HEK293T (cell line): ENCODE measurements at places on chromosomes 5 and 9.

- no peak for DNase-seq
These were observed 42.3 kb upstream of the DMAC1 start for GRCh38 chr9:7841831-7842230.

- no peak for DNase-seq
These were observed 255.6 kb downstream of the NR3C1 start for GRCh38 chr5:143147902-143148301.

GRCh38 chr9:130589754-130590153 is 10.4 kb downstream of the FUBP3 start:
- DNase-seq = no peak

DNA sequence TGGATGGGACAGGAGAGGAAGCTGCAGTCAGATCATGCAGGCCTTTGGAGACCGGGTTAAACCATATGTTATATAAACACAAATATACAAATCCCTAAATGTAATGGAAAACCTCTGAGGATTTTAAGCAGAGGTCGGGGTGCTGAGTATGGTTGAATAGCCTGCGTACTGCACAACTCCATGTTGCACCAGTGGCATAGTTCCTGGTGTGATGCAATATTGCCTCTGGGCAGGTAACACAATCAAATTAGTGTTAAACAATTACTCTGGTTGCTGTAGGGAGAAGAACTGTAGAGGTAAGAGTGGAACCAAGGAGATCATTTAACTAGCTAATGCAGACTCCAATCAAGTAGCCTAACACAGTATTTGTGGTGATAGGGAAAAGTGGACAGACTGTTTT is 21.3 kb upstream of the RNF145 start:
- no peak for DNase-seq

DNA sequence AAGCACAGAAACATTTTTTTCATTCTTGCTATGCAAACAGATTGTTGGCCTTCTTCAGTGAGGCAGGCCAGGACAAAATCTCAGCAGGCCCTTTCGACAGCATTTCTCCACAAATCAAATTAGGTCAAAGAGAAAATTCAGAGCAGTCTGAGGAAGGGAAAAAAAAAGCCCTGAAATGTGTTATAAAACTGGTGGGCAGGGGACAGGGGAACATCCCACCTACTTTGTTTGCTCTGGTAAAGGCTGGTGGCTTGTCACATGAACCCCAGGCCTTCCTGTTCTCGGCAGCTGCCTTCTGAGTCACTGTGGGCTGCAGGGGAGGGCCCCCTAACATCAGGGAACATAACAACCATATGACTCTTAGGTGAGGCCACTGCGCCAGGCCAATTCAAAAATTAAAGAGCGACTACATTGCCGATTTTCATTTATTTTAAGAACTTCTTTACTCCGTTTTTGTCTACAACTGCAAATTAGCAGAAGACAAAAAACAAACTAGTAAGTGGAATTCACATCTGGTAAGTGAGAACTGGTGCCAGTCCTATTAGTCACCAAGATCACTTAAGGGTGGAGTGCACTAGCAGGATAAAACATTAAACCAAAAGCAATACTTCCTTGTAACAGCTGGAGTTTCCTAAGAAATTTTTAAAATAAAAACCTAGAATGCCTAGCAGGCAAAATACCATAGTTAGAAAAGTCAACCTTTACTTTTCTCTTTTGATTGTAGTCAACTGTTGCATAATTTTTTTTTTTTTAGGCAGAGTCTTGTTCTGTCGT is 46.2 kb upstream of the DENND4C start:
- no peak for DNase-seq

DNA sequence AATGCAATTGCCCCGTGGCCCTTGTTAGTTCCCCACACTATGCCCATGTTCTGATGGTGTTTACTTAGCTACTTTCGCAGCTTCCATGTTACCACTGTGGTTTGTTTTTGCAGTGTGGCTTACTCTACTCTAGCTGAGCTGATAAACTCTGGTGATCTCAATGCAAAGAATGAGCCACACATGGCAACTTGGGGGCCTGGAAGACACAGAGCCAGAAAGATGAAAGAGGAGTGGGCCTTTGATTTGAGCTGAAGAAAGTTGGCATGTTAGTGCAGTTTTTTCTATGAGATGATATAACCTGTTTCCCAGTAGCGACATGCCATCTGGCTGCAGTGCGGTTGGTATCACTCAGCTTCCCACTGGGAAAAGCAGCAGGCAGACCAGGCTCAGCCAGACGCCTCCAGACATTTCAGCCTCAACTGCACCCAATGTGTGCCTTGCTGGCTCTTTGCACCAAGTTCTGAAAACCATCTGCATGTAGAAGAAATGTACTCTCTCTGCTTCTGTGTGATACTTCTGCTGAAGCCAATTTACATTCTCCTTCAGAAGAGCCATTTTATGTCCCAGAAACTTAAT is 329.4 kb downstream of the ARHGEF28 start:
- DNase-seq = no peak

DNA sequence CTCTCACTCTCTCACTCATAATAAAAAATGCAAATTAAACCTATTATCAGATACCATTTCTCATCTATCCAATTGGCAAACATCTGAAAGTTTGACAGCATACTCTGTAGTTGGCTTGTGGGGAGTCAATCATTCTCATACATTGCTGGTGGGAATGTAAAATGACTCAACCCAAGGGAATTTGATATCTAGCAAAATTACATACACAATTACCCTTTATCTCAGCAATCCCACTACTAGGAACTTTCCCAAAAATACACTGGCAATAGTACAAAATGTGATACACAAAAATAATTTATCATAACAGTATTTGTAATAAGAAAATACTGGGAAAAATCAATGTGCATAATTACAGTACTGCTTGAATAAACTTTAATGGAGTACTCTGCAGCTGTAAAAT is 731.3 kb downstream of the DTWD2 start:
- DNase-seq = no peak

GRCh38 chr9:26502311-26502710 is 390.3 kb downstream of the CAAP1 start:
- no peak for DNase-seq

- DNase-seq = no peak
These were observed 68.7 kb upstream of the LARP1 start for GRCh38 chr5:154686490-154686889.

DNA sequence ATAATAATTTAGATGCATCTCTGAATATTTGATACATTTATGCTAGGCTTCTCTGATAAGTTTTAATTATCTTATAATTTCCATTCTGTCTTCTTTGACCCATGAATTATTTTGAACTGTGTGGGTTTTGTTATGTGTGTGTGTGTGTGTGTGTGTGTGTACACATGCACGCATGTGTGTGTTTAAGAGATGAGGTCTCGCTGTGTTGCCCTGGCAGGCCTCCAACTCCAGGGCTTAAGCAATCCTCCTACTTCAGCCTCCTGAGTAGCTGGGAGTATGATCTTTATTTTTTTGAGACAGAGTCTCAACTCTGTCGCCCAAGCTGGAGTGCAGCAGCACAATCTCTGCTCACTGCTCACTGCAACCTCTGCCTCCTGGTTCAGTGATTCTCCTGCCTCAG is 75.4 kb downstream of the NDUFAF2 start:
- no peak for DNase-seq

DNA sequence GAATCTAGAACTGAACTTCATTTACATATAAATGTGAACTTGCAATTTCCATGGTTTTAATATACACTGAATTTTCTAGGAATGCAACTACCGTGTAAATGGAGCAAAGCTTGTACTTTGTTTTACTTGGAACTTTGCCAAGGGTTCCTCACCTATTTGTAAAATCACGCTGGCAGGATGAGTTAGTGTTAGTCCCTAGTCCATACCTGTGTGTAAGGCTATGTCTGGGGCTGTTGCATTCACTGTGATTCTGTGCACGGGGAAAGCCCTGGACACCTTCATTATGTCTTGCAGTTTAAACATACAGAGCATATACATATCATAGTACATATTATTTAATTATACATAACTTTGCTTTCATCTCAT is 119.9 kb downstream of the PAX5 start:
- no peak for DNase-seq

DNA sequence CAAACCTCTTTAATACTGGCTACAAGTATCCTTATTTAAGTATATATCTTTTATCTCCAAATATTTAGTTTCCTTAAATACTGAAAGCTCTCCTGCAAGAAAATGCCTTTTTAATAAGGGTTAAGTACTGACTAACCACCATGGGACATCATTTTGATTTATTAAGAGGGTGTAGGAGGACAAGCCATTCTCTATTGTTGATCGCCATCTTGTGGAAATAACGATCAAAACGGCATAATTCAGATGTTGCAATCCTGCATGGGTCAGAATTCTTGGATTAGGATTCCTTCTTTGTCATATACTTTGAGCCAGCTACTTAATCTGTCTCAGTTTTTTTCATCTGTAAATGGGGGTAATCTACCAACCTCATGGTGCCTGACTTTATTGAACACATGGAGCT is 28.7 kb upstream of the C5orf46 start:
- peak; percentile 19 for DNase-seq

DNA sequence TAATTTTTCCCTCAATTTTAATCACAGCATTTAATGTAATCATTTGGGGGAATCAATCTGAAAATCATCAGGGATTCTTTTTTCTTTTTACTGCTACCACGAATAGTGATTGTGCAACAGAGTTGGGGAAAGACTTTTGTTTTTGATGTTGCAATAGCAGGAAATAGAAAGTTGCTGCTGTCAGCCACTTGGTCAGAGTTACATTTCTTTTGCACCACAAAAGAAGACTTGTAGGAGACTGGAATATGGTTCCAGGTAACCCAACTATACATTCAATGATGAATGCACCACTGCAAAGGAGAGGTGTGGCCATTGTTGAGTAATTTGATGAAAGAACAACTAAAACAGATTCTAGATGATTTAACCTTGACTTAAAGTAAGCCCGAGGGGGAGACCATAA is 46.3 kb upstream of the PALM2AKAP2 start:
- no peak for DNase-seq

DNA sequence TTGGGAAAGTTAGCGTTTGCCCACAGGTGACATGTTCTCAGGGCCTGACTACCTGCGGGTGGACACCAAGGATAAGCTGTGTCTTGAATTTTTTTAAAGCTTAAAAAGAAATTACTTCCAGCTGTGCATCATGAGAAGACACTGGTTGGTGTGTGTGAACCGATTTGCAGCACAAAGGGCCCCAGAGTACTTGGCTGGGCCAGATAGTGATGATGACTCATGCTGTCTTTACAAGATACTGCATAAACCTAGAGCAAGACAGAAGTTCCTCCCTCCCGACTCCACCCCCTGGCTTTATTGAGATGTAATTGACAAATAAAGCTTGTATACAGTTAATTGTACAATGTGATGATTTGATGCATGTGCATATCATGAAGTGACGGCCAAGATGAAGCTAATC is 212.8 kb downstream of the NXNL2 start:
- DNase-seq = peak; percentile 33
